WTC11 (cell line): ENCODE measurements at places on chromosomes 1 and 21. TPM values are rescaled to one million over a fixed set of nuclear protein-coding genes. Genes with fewer than 3 reads are reported as not detected.

DNA sequence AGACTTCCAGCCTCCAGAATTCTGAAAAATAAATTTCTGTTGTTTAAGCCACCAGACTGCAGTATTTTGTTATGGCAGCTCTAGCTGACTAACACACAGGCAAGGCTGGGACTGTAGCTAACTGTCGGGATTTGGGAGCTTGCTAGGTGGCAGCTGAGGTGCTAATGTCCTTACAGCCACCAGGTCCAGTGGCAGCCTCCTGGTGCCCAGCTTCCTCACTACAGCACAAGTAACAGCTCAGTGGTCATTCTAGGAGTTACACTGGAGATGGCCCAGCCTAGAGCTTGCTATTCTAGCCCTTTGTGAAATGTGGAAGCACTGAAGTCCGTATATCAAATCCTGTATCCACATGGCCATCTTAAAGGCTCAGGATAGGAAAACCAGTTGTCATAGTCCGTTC lies 4.3 kb upstream of the C1orf115 start:
- H3K4me1 ChIP-seq = peaks cover 4% of the 10 kb centered on the region
- H3K27me3 ChIP-seq = peaks cover 8% of the 10 kb centered on the region
- H3K36me3 ChIP-seq = no peaks in the 10 kb centered on the region
- H3K27ac ChIP-seq = no peak overlapping the region
- H3K4me3 ChIP-seq = no peak overlapping the region

DNA sequence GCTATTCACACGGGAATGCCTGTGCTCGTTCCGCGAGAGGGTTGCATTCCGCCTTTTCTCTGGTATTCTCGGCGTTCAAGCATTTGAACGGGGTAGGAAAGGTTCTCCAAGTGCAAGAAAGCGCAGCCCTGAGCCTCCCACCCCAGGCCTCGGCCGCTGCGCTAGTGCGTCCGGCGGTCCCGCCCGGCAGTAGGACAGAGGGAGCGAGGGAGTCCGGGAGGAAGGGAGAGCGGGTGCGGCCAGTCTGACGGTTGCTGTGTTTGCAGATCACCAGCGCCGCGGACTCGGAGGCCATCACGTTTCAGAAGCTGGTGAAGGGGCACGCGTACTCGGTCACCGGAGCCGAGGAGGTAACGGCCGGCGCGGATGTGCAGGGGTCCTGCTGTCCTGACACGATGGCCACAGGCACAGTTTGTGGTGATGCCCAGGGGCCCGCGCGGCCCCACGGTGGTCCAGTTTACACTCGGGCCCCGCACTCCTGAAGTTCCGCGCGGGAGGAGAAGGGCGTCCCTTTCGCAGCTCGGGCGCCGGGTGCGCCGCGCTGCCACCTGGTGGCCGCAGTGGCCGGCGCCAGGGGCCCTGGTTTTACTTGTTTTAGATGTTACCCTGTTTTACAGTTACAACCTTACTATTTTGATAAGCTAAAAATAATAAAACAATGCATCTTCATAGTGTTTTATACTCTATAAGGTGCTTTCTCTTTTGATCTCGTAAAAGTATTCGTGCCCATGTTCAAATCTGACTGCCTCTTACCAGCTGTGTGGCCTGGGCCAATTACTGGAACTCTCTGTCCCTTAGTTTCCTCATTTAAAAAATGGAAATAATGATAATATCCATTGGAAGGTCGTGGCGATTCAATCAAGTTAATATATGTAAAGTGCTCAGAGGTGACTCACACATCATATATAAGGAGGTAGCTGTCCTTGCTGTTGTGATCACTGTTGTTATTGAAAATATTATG lies 36.7 kb downstream of the CAPN2 start:
- peaks cover 30% of the 10 kb centered on the region for H3K27me3 ChIP-seq
- peaks cover 17% of the 10 kb centered on the region for H3K4me1 ChIP-seq
- DNase-seq = peak; percentile 57
- peak overlapping the region; percentile 82 for H3K4me3 ChIP-seq
- peaks cover 3% of the 10 kb centered on the region; the same call in 1 of the 2 replicates for H3K36me3 ChIP-seq

DNA sequence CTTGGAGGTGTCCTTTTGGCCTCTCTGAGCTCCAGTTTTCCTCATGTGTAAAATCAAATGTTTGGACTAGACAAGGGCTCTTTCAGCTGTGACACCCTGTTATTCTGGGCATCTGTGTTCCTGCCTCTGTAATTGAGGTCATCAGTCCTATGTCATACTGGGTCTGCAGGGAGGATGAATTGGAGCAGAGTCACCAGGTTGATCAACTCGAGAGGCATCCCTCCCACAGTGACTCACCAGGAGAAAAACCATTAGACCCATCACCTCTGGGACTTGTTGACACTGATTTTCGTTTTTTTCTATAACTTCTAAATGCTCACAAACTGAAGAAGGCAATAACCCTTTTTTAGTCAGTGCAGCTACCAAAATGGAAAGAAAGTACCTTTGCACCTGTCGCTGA lies 82.2 kb downstream of the ST6GALNAC5 start:
- no peaks in the 10 kb centered on the region for H3K27me3 ChIP-seq
- no peak overlapping the region for H3K27ac ChIP-seq
- H3K36me3 ChIP-seq = no peaks in the 10 kb centered on the region
- no peak overlapping the region for H3K4me3 ChIP-seq
- no peak for DNase-seq
- H3K4me1 ChIP-seq = peaks cover 31% of the 10 kb centered on the region

- no peaks in the 10 kb centered on the region for H3K27me3 ChIP-seq
- peaks cover 15% of the 10 kb centered on the region for H3K36me3 ChIP-seq
- H3K4me3 ChIP-seq = peak within 1 kb of the TSS; percentile 99
- peaks cover 48% of the 10 kb centered on the region for H3K4me1 ChIP-seq
- peak; percentile 98 for DNase-seq
Measured at GRCh38 chr1:114757455-114758255, at the start of gene CSDE1. TSS of gene CSDE1 (minus strand) at chr1:114757984. CDS start at chr1:114739890, 18,094 bp downstream.

GRCh38 chr1:102241431-102242338 lies 245.0 kb upstream of the OLFM3 start:
- no peak overlapping the region for H3K4me3 ChIP-seq
- no peak overlapping the region for H3K27ac ChIP-seq
- H3K4me1 ChIP-seq = 0 out of 2 replicates have a peak, but pooled peaks cover 6% of the 10 kb centered on the region
- H3K36me3 ChIP-seq = no peaks in the 10 kb centered on the region
- H3K27me3 ChIP-seq = no peaks in the 10 kb centered on the region

GRCh38 chr21:36710729-36711048 lies 11.8 kb downstream of the SIM2 start:
- H3K4me1 ChIP-seq = peaks cover 46% of the 10 kb centered on the region
- peak overlapping the region; percentile 64 for H3K4me3 ChIP-seq
- DNase-seq = no peak
- peaks cover 95% of the 10 kb centered on the region for H3K27me3 ChIP-seq

DNA sequence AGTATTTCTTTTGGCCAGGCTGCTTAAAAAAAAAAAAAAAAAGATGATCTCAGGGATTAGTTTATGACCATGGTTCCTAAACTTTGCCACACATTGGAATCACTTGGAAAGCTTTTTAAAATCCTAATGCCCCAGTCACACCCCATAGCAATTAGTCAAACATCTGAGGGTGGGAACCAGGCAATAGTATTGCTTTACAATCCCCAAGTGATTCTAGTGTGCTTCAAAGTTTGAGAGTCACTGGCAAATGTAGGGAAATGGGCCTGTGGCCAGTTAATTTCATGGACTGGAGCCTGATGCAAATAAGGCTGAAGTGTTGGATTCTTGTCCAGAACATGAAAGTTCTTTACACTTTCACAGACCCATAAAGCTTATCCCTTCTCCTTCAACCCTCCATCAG lies 374.6 kb upstream of the ESRRG start:
- peaks cover 8% of the 10 kb centered on the region for H3K4me1 ChIP-seq
- H3K27me3 ChIP-seq = no peaks in the 10 kb centered on the region; the same call in 1 of the 2 replicates
- no peak overlapping the region for H3K4me3 ChIP-seq
- H3K27ac ChIP-seq = no peak overlapping the region

- no peak overlapping the region for H3K4me3 ChIP-seq
- no peaks in the 10 kb centered on the region for H3K27me3 ChIP-seq
- H3K36me3 ChIP-seq = peaks cover 68% of the 10 kb centered on the region
- no peaks in the 10 kb centered on the region for H3K4me1 ChIP-seq
- no peak overlapping the region for H3K27ac ChIP-seq
- no peak for DNase-seq
Measured at GRCh38 chr1:151428068-151428467, 28.7 kb downstream of the PSMB4 start.

DNA sequence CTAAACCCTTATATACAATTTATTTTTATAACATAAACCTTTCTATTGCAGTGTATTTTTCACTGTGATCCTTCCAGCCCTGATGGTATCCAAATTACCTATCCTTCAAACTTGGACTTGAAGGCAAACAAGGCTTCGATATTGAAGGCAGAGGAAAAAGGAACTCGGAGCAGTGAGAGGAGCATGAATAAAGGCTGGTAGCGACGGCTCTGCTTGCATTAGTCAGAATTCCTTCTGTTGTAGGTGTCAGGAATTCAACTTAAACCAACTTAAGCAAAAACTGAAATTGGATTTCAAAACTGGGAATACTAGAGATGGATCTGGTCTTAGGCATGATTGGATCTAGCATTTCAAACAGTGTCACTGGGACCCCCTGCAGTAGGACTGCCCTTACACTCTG lies 17.8 kb upstream of the SSX2IP start:
- no peaks in the 10 kb centered on the region for H3K36me3 ChIP-seq

DNA sequence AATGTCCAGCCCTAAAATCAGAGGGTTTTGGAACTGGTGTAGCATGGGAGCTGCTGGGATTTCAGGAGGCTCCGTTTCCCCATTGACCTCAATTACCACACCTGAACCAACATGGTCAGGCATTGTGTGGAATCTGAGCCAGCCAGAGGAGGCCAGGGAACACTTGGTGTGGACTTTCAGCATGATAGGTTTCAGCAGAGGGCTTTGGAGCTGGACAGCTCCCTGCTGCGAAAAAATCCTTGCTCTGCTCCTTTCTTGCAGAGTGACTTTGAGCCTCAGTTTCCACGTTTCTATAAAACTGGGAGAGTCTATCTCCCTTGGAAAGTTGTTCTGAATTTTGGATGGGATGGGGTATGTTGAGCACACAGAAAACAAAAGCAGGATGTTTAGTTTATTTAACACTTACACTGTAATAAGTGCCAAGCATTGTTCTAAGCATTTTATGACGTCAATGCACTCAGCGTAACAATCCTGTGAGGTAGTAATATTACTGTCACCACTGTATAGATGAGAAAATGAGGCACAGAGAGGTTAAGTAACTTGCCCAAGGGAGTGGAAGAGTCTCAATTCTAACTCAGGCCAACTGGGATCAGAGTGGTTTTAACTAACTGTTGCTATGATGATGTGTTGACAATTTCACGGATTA lies 168.0 kb downstream of the GRIK3 start:
- no peak for DNase-seq
- H3K36me3 ChIP-seq = no peaks in the 10 kb centered on the region
- peaks cover 3% of the 10 kb centered on the region; the same call in 1 of the 2 replicates for H3K4me1 ChIP-seq
- no peak overlapping the region for H3K4me3 ChIP-seq
- H3K27ac ChIP-seq = no peak overlapping the region

DNA sequence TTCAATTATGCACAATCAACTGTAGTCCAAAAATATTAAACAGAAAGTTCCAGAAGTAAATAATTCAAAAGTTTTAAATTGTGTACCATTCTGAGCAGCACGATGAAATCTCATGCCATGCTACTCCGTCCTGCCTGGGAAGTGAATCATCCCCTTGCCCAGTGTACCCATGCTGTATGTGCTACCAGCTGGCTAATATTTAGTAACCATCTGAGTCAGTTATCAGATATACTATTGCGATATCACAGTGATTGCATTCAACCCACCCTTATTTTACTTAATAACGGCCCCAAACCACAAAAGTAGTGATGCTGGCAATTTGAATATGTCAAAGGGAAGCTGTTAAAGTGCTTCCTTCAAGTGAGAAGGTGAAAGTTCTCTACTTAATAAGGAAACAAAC lies 56.2 kb downstream of the EVI5 start:
- H3K36me3 ChIP-seq = peaks cover 16% of the 10 kb centered on the region
- no peak for DNase-seq
- H3K4me1 ChIP-seq = peaks cover 25% of the 10 kb centered on the region
- no peaks in the 10 kb centered on the region for H3K27me3 ChIP-seq
- H3K27ac ChIP-seq = no peak overlapping the region

DNA sequence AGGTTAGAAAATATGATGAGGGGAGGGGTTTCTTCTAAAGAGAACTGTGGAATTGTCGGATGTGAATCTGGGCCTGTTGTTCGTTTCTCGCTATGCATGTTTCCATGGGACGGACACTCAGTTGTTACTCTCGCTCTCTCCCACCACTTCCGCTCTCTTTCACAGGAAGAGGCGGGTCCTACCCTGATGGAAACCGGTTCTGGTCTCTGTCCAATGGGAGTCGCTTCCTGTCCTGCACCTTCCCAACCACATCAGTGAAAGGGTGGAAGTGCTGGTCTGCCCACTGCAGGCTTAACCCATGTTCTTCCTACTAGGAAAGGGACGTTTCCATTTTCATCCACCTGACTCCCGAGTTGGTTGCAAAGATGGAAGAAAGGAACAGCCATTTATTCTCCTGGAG lies 119.4 kb downstream of the KCNJ15 start:
- H3K27me3 ChIP-seq = peaks cover 5% of the 10 kb centered on the region
- H3K27ac ChIP-seq = no peak overlapping the region
- H3K4me3 ChIP-seq = no peak overlapping the region
- peaks cover 6% of the 10 kb centered on the region for H3K4me1 ChIP-seq

GRCh38 chr1:211520641-211521040 lies 28.7 kb upstream of the RD3 start:
- no peak overlapping the region for H3K27ac ChIP-seq
- peak; percentile 31 for DNase-seq

- DNase-seq = no peak
- H3K27ac ChIP-seq = no peak overlapping the region
- H3K4me1 ChIP-seq = peaks cover 15% of the 10 kb centered on the region
- H3K36me3 ChIP-seq = no peaks in the 10 kb centered on the region
Measured at GRCh38 chr1:147808025-147808424, 47.6 kb upstream of the GJA5 start.

GRCh38 chr1:4838231-4838630 lies 183.8 kb downstream of the AJAP1 start:
- DNase-seq = no peak
- peaks cover 85% of the 10 kb centered on the region for H3K36me3 ChIP-seq
- H3K4me1 ChIP-seq = no peaks in the 10 kb centered on the region

GRCh38 chr1:93440272-93440671 lies 7.6 kb upstream of the FNBP1L start:
- no peaks in the 10 kb centered on the region for H3K27me3 ChIP-seq
- H3K27ac ChIP-seq = no peak overlapping the region
- no peak for DNase-seq
- H3K4me1 ChIP-seq = peaks cover 10% of the 10 kb centered on the region
- no peak overlapping the region for H3K4me3 ChIP-seq

GRCh38 chr1:89363196-89363595 lies 663 bp upstream of the GBP6 start:
- H3K27me3 ChIP-seq = no peaks in the 10 kb centered on the region
- H3K4me3 ChIP-seq = no peak overlapping the region
- peaks cover 39% of the 10 kb centered on the region for H3K4me1 ChIP-seq
- no peak for DNase-seq

DNA sequence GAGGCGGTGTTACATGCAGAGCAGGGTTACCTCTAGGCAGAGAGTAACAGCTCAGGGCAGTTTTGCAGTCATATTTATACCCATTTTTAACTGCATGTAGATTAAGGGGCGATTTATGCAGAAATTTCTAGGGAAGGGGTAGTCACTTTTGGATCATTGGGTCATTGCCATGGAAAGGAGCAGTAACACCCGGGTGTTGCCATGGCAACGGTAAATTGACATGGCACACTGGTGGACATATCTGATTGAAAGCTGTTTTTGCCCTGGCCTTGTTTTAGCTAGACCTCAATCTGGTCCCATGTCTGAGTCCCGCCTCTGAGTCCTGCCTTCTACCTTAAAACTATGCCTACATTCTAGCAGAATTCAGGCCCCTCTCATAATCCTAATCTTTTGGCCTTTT lies 11.8 kb upstream of the USP1 start:
- H3K27me3 ChIP-seq = no peaks in the 10 kb centered on the region
- no peak overlapping the region for H3K4me3 ChIP-seq
- H3K27ac ChIP-seq = no peak overlapping the region
- no peak for DNase-seq
- peaks cover 3% of the 10 kb centered on the region; the same call in 1 of the 2 replicates for H3K4me1 ChIP-seq
- H3K36me3 ChIP-seq = no peaks in the 10 kb centered on the region

FCGR2B gene
- 0.09 to 0.11 TPM in 2 of 3 replicates, not detected in the other for total RNA-seq

TMEM125 gene
- 21.5 to 27.8 TPM (median 25.1 TPM) in 3 replicates for total RNA-seq

KRTAP12-2 gene
- 0.25 TPM in 1 of 3 replicates, not detected in the others for total RNA-seq

NBPF6 gene
- not detected in 3 replicates for total RNA-seq

RNF223 gene
- total RNA-seq = not detected in 3 replicates
